Gastrocnemius medialis (tissue), 4 donors: ENCODE measurements at places on chromosomes 12 and 14. TPM values are rescaled to one million over a fixed set of nuclear protein-coding genes. Genes with fewer than 3 reads are reported as not detected.

- no peaks in the 10 kb centered on the region for H3K27me3 ChIP-seq
- peaks cover 41% of the 10 kb centered on the region for H3K4me1 ChIP-seq
- no peak overlapping the region for H3K27ac ChIP-seq
- no peak overlapping the region for H3K4me3 ChIP-seq
- no peaks in the 10 kb centered on the region for H3K36me3 ChIP-seq
- no peak for DNase-seq
Measured at GRCh38 chr14:32087173-32087861, 10.2 kb downstream of the ARHGAP5 start.

DNA sequence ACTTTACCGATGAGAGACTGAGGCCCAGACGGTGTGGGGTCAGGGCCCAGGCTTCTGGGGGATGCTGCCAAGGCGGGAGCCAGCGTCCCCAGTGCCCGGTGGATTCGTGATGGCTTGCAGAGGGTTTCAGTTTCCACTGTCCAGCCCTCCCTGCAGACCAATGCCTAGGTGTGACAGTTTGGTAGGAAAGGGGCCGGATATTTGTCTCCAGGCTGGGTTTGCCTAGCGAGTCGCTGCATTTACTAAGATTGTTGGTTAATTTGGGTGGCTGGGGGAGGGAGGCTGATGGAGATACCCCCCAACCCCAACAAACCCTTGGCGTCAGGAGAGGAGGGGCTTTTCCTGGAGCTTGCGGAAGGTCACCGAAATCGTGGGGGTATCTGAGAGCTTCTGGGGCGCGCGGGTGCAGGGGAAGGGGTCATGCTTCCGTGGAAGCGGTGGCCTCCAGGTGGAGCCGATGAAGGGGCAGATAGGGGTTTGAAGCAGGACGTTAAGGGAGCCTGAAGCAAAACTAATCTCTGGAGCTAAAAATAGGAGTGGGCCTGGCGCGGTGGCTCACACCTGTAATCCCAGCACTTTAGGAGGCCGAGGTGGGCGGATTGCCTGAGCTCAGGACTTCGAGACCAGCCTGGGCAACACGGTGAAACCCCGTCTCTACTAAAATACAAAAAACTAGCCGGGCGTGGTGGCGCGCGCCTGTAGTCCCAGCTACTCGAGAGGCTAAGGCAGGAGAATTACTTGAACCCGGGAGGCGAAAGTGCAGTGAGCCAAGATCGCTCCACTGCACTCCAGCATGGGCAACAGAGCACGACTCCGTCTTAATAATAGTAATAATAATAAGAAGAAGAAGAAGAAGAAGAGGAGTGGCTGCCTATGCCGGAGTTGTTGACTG is 1.1 kb upstream of the CDC42BPB start:
- H3K4me3 ChIP-seq: peak overlapping the region; percentile 77
- no peaks in the 10 kb centered on the region for H3K36me3 ChIP-seq
- peak overlapping the region; percentile 85 for H3K27ac ChIP-seq
- no peak for DNase-seq
- H3K27me3 ChIP-seq: no peaks in the 10 kb centered on the region

GRCh38 chr12:111197376-111197944 is 171.4 kb downstream of the PHETA1 start:
- H3K4me1 ChIP-seq: no peaks in the 10 kb centered on the region
- no peak overlapping the region for H3K27ac ChIP-seq
- no peaks in the 10 kb centered on the region for H3K36me3 ChIP-seq
- DNase-seq: no peak

DNA sequence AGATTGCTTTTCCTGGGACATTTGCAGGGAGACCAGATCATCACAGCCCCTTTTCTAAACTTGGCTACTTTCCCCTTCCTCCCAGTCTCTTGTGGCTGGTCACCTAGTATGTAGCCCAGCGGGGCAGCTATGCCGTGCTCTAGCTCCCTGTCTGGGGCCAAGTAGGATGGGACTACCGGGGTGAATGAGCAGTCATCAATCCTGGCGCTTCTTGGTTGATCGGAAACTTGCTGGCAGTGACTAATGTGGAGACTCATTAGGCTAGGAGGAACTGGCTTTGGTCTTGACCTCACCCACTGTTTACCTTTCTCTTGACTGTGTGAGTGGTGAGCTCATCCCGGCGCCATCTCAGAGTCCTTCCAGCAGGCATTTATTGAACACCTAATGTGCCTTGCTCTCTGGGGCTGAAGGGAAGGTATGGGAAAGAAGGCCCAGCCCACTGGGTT is 15.9 kb downstream of the PLEKHG3 start:
- H3K36me3 ChIP-seq: no peaks in the 10 kb centered on the region
- H3K27ac ChIP-seq: peak overlapping the region; percentile 70
- no peaks in the 10 kb centered on the region for H3K27me3 ChIP-seq
- H3K4me3 ChIP-seq: no peak overlapping the region
- no peak for DNase-seq
- peaks cover 21% of the 10 kb centered on the region for H3K4me1 ChIP-seq

- DNase-seq: no peak
- H3K27me3 ChIP-seq: no peaks in the 10 kb centered on the region
- no peak overlapping the region for H3K4me3 ChIP-seq
Measured at GRCh38 chr14:56374421-56374820, 205.2 kb upstream of the TMEM260 start.

DNA sequence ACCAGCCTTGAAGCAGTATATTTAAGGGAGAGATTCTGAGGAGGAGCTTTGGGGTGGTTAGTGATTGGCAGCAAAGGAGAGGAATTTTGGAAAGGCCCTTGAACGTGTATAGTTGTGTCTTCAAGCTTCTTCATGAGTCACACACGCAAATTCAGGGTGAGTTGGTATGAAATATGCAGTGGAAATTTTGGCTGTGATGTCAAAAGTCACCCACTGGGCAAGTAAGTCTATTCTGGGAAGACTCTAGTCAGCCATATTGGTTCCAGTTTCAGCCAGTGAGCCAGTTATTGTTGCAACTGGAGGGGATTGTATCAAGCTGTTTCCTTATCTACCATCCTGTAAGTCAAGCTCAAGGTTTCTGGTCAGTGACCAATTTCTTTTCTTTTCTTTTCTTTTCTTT is 32.0 kb upstream of the VASH1 start:
- no peaks in the 10 kb centered on the region for H3K36me3 ChIP-seq
- no peaks in the 10 kb centered on the region for H3K4me1 ChIP-seq
- no peaks in the 10 kb centered on the region for H3K27me3 ChIP-seq
- no peak overlapping the region for H3K4me3 ChIP-seq
- H3K27ac ChIP-seq: no peak overlapping the region
- no peak for DNase-seq

DNA sequence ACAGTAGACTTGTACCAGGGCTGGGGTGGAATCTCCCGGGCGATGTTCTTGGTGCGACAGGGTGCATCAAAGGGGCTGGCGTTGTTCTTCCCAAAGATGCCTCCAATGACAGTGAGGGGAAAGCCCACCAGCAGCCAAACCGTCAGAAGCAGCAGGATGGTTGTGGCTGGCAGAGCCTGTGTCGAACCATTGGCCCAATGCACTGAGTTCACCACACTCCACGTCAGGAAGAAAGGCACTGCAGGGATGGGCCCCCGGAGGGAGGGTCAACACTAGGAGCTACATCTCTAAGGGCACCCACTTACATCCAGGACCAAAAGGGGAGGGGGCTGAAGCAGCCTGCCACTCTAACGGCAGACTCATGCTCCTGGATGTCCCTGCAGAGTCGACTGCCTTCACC is 1.8 kb upstream of the IPO4 start:
- peaks cover 25% of the 10 kb centered on the region for H3K4me1 ChIP-seq
- no peak overlapping the region for H3K4me3 ChIP-seq
- H3K27me3 ChIP-seq: no peaks in the 10 kb centered on the region
- H3K36me3 ChIP-seq: peaks cover 41% of the 10 kb centered on the region
- no peak overlapping the region for H3K27ac ChIP-seq

DNA sequence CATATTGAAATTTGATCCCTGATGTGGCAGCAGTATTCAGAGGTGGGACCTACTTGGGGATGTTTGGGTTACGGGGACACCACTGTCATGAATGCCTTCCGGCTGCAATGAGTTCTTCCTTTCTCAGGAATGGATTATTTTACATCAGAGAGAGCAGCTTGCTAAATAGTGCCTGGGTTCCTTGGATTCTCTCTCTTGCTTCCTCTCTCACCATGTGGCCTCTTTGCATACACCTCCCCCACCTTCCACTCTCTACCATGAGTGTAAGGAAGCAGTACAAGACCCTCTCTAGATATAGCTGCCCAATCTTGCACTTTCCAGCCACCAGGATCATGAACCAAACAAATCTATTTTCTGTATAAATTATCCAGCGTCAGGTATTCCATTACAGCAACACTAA is 15.4 kb upstream of the SCAF11 start:
- H3K36me3 ChIP-seq: no peaks in the 10 kb centered on the region
- H3K4me1 ChIP-seq: no peaks in the 10 kb centered on the region
- H3K4me3 ChIP-seq: no peak overlapping the region
- no peaks in the 10 kb centered on the region for H3K27me3 ChIP-seq
- H3K27ac ChIP-seq: no peak overlapping the region

- H3K4me1 ChIP-seq: no peaks in the 10 kb centered on the region
- H3K36me3 ChIP-seq: no peaks in the 10 kb centered on the region
- DNase-seq: no peak
- H3K27ac ChIP-seq: no peak overlapping the region
Measured at GRCh38 chr12:27505109-27505508, 18.9 kb upstream of the PPFIBP1 start.

DNA sequence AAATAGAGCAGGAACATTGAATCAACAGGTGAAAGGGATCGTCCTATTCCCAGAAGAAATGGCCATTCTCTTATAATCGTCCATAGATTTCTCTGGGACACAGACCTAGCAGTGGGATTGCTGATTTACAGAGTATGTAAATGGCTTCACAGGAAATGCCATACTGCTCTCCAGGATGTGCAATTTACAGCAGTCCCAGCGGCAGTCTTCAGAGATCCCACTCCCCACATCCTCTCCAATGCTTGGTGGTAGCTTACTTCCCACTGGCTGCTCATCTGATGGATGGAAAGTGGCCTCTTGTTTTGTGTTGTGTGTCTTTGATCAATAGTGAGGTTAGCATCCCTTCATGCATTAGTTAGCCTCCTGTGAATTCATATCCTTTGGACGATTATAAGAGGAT is 58.1 kb upstream of the PRMT8 start:
- no peaks in the 10 kb centered on the region for H3K36me3 ChIP-seq
- no peak overlapping the region for H3K4me3 ChIP-seq
- peaks cover 4% of the 10 kb centered on the region for H3K27me3 ChIP-seq
- no peak for DNase-seq

Gene SLC6A13
- total RNA-seq: 0.13 TPM

Gene RGS6
- total RNA-seq: 3.7 TPM

Gene AQP2
- total RNA-seq: not detected

Gene NRL
- 0.82 TPM for total RNA-seq

Gene FKBP3
- total RNA-seq: 111 TPM

Gene NAB2
- 5.1 TPM for total RNA-seq

Gene MUCL1
- not detected for total RNA-seq

Gene PLA2G1B
- not detected for total RNA-seq

Gene BATF
- total RNA-seq: 5.2 TPM
